ENCODE measurements at places on chromosomes 6 and 20.
A peak's percentile ranks its signal among the peaks of the same experiment; 100 is the strongest.

DNA sequence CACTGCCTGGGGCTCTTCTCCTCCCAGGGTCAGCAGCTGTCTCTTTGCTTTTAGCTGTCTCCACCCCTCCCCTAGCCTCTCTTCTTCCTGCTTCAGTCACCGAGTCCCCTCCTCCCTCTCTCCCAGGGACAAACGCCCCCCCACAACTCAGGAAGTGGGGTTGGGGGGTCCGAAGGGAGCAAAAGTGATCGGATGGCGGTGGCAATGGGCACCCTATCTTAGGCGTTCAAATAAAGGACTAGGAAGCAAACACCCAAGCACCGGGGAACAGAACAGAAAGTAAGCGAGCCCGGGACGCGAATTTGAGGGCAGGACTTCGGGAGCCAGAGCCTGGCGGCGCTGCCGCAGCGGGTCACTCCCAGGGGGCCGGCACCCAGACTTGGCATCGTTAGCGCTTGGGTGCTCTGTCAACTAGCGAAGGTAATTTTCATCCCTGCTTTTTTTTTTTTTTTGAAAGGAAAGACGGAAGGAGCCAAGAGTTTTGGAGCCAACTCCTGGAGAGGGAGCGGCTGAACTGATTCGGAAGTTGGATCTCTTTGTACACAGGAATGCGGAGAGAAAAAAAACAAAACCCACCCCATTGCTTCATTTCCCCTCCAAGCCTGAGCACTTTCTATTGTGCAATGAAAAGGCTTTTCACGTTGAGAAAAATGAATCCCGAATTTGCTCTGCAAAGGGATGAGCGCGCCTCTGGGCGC, 815 bp upstream of the ITPR3 start:
- DNase-seq = peak; percentile 23

GRCh38 chr6:27176523-27177484, 70.7 kb upstream of the PRSS16 start:
- DNase-seq = peak; percentile 56

DNA sequence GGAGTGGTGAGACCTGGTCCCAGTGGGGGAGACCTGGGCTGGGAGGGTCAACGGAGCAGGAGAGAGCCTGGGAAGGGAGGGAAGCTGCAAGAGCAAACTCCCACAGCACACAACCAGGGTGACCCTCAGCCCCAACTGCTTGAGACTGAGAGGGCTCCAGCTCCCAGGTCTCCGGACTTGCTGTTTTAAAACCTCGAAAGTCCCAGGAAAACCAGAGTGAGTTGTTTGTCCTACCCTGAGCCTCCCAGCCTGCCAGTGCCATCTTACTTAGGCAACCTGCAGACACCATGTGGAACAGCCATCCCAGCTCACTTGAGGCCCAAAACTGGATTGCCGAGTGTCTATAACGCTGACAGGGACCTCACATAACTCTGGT, 4.8 kb upstream of the NTSR1 start:
- DNase-seq = no peak

DNA sequence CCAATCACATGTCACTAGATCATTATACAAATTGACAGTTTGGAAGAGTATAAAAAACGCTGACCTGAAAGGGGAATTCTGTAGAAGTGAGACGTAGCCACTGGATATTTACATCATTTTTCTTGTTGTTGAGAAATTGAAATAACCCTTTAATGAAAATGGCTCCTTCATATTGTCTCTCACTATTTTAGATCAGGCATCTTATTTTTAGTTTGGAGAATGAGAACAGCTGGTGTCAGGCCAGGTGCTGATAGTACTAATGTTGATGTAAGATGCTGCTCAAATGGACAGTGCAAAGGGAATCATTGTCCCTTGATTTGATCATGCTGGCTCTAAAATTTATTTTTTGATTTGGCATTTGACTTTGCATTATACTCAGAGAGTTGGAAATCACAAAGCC, 17.4 kb downstream of the NKAIN2 start:
- no peak for DNase-seq
